AG10803 (cell line): ENCODE measurements at places on chromosomes 3 and 15.

DNA sequence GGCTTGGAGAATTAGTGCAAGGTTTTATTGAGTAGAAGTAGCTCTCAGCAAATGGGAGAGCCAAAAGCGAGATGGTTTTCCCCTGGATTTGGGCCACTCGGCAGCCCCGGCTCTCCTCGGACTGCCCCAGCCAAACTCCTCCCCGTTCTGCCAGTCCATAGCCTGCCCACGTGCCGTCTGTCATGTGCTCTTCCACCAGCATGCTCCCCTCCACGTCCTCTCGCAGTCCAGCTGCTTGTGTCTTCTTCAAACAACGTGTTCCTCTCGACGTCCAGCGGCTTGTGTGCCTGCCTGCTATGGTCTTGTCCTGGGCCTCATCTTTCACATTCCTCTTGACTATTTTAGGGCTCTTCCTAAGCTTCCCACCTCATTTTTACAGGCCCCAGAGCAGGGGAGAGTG is 16.7 kb upstream of the SECISBP2L start:
- no peak for DNase-seq

DNA sequence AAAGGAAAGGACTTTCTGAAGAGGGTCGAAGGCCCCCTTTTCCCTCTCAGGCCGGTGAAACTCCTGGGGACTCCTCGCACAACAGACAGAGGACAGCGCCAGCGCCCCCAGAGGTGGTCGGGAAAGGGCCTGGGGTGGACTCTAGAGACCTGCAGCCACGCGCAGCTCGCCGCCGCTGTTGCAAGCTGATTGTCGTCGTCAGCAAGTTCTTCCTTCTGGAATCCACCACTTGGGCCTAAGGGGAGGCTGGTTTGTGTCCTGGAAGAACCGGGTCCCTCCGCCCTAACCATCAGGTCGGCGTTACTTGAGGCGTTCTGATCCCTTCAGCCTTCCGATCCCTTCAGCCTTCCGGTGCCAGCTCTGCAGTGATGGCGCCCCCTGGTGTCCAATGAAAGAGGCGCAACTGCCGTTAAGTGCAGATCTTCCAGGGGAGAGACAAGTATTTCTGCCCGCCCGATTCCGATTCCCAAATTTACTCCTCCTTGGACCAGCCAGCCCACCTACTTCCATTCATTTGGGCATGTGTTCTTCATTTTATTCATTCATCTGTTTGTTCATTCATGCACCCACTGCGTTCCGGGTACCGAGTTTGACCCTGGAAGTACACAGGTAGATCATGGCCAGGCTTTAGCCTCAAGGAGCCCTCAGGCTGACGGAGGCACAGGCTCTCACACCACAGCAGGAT is 77.2 kb upstream of the SLC6A11 start:
- peak; percentile 65 for DNase-seq

DNA sequence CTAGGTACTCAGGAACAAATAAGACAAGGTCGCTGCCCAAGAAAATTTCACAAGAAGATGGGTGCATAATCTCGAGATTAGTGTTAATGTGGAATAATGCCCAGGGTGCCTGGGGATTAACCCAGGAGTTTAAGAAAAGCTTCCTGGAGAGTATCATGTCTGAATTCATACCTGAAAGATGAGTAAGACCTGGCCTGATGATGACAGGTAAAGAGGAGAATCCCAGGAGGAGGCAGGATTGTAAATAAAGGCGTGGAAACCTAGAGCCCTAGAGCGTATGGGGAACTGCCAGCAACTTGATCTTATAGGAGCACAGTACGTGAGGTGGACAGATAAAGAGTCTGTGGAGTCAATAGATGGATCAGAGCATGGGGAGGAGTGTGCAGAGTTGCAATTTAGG is 43.0 kb downstream of the ARRDC4 start:
- DNase-seq = no peak

- DNase-seq = no peak
These were observed 199.6 kb downstream of the SLC9A9 start for GRCh38 chr3:143648708-143649107.

GRCh38 chr3:29065211-29065785 is 215.6 kb upstream of the RBMS3 start:
- DNase-seq = peak; percentile 98

DNA sequence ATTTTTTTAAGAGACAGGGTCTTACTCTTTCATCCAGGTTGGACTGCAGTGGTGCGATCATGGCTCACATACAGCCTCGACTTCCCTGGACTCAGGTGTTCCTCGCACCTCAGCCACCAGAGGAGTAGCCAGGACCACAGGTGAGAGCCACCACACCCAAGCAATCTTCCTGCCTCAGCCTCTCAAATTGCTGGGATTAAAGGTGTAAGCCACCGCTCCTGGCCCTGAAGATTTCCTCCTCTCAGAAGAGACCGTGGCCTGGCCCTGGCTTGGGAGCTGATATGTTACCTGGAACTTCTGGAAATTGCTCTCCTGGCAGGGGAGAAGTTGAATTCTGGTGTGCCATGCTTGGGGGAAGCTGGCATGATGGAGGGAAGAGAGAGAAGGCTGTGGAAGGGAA is 36.2 kb downstream of the PPCDC start:
- no peak for DNase-seq

- DNase-seq = no peak
These were observed 243.8 kb downstream of the CACNA2D3 start for GRCh38 chr3:54366007-54366750.

GRCh38 chr3:10474275-10474646 is 31.1 kb downstream of the ATP2B2 start:
- DNase-seq = no peak

DNA sequence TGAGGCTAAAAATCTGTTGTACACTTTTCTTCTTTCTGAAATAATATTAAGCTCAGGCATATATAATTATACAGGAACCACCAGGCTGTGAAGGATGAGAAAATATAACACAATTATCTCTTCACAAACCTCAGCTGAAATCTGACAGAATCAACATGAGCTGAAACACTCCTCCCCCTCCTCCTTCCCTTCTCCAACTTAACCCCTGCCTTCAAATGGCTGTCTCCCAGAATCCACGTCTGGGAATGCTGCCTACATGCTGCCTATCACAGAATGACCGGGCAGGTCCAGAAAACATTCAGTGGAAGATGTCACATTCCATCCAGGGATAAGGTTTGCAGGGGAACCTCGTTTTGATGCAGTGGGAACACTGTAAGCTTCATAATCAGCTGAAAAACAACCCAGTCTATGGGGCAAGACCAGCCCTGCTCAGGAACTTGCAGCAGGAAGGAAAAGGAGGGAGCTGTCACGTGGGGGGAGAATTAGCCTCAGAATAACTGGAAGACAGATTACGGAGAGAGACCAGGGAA is 44.0 kb upstream of the SEMA6D start:
- no peak for DNase-seq

- DNase-seq = no peak
These were observed 16.2 kb upstream of the BAHD1 start for GRCh38 chr15:40424483-40425115.

DNA sequence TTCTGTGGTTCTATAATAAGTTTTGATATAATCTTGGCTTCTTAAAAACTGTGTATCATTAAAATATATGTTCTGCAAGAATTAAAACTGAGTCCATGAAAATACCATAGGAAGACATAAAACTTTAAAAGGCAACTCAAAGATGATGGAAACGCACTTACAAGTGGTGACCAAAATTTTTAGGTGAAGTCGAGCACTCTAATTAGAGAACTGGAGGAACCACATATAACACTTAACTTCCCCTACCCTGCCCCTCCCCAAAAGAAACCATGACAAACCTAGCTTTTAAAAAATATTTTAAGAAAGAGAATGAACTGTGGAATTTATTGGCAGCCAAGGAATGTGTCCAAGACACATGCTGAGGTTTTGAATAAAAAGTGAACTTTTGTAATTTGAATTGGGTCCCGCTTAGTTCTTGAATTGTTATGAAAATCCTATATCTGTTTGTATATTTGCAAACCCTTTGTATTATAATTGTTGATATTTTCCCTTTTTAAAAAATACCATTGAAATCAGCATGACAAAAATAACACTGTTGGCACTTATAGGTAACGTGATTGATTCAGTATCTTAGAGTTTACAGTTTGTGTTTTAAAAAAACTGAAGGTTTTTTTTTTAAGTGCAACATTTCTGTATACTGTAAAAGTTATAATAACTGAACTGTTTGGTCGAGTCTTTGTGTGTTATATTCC is 7.7 kb downstream of the NR2F2 start:
- DNase-seq = no peak

GRCh38 chr3:48038971-48039481 is 22.8 kb upstream of the MAP4 start:
- DNase-seq = no peak

DNA sequence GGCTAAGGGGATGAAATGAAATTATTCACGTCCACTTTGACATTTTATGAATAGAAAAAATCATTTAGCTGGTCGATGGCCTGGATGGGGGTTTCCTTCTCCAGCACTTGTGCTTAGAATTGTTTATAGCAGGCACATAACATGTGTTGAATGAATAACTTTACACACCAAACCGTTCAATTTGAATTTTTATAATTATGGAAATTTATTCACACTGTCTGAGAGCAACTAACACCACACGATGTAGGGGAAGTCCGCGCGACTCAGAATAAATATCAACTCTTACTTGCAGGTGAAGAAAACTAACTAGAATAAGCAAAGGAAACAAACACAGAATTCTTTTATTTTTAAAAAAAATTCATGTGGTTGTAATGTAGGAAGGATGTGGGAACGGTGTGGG is 81.3 kb downstream of the MINAR1 start:
- DNase-seq = no peak

- DNase-seq = peak; percentile 97
These were observed 230.2 kb upstream of the EIF1B start for GRCh38 chr3:40079203-40079846.

GRCh38 chr3:148307443-148307843 is 390.3 kb upstream of the AGTR1 start:
- DNase-seq = no peak
